ENCODE measurements at places on chromosomes 4 and X.

GRCh38 chr4:81606801-81607501 lies 135.2 kb upstream of the RASGEF1B start:
- no peak for DNase-seq

- DNase-seq, result no peak
Measured at GRCh38 chrX:55839485-55839884, 121.9 kb downstream of the RRAGB start.

DNA sequence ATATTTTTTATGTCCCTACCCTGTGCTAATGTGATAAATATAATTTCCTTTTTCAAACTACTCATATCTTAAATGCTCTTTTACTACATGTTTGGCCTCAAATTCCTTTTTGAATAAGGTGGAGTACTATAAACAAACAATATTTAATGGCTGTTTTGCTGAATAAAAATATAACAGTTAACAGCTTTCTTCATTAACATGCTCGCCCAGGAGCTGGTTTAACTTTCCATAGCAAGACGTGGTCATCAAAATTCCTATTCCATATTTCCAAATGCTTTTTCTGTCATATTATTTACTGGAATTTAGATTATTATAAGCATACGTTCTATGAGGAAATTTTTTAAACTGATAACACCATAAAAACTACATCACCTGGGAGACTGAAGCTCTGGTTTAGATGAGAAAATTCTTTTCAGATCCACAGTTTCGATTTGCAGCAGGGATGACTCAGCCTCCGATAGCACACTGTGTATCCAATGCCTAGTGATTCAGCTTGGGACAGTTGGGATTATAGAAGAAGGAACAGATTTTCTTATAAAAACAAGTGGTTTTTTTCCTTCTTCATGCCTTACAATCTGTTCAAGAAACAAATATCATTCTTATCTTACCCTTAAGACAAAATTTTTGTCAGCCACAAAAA lies 129.1 kb downstream of the FBXO8 start:
- no peak for DNase-seq

- DNase-seq, result no peak
Measured at GRCh38 chrX:13377550-13377934, 57.7 kb upstream of the ATXN3L start.

DNA sequence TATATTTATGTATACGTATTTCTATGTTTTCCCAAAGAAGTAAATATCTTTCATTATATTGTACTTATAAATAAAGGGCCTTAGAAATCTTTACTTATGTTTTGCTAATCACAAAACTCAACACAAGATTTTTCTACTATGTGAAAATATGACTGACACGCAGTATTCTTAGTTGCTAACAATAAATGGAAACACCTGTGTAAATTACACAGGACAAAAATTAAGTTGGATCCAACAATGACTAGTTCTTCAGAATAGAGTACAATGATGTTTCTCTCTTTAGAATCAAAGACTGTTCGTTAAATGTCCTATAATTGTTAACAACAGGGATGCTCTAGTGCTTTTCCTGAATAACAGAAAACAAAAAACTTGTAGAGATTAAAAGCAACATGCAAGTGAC lies 96.1 kb downstream of the PPP3CA start:
- DNase-seq, result no peak

DNA sequence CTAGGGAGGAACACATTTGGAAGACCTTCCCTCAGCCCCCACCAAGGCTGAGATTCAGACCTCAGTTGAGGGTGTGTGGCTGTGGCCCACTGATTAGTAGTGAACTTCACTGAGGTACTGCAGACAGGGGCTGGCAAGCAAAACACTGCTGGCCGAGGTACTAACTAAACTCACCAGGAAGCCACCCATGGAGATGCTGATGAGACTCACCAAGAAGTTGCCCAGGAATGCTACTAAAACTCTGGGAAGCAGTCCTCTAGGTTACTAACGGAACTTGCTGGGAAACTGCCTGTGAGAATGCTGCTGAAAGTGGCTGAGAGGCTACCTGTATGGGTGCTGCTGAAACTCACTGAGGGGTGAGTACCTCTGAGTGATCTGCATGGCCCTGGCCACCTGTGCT lies 372.4 kb upstream of the RPS6KA3 start:
- DNase-seq, result no peak

GRCh38 chr4:147730333-147730732 lies 1.6 kb upstream of the ARHGAP10 start:
- no peak for DNase-seq

- no peak for DNase-seq
Measured at GRCh38 chrX:54748626-54749025, 49.4 kb downstream of the ITIH6 start.

DNA sequence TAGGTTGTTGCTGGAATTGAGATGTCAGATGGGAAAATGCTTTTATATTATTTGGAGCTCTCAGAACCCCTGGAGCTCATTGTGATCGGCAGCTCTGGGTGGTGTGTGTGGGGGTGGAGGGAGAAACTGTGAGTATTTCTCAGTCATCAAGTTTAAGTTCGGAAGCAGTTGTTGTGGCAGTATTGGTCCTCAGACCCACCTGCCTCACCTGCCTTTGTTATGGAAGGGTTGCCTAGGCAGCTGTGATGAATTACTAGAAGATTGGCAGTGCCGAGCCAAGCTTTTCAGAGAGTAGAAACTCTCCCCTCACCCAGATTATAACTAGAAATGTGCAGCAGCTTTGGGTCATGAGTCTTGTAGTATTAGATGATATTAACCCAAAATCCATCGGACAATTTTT lies 9.5 kb downstream of the IGSF1 start:
- no peak for DNase-seq

DNA sequence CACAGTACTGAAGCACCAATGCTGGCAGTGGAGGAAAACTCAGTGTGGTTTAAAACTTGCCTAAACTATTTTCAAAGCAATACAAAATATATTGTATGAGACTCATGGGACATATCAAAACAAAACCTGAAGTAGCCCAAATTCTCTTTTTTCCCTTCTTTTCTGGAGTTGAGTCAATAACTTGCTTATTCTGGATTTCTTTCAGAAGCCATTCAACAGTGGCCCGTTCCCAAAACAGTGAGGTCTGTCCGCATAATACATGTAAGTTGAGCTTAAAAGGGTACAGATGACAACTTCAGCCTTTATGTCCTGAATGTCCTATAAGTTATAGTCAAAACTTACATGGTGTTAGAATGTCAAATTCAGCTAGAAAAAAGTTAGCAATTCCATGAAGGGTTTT lies 100.8 kb downstream of the SHISA3 start:
- no peak for DNase-seq

GRCh38 chrX:149641432-149641831 lies 9.8 kb upstream of the TMEM185A start:
- DNase-seq, result no peak

DNA sequence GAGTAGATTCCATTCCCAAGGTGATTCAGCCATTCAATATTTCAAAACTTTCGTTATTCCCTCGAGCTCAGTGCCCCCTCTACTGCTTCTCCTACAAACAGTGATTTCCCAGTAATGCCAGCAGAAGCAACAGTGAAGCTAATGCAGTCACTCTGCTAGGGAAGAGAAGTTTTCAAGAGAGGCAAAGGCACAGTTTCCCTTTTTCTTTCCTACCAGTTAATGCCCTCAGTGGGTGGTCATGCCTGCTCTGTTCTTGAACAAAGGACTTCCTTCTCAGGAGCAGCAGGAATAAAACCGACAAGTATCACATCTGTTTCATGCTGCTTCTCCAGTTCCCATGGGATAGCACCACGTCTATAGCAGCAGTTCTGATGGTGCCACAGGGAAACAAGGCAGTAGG lies 317.2 kb downstream of the TENM3 start:
- no peak for DNase-seq

DNA sequence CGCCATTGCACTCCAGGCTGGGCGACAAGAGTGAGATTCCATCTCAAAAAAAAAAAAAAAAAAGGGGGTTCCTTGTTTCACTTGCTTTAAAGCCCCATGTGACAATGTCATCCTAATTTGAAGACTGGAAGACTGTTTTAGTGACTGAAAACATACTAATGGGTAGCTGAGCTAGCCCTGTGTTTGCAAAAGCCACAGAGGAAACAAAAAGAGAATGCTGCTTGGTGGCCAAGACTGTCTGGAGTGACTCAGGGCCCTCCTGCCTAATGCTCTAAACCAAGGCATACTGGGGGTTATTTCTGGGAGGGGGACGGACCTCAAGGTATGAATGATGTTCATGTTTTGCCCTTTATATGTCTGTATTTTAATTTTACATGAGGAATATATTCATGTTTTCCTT lies 16.0 kb downstream of the HPSE start:
- no peak for DNase-seq

DNA sequence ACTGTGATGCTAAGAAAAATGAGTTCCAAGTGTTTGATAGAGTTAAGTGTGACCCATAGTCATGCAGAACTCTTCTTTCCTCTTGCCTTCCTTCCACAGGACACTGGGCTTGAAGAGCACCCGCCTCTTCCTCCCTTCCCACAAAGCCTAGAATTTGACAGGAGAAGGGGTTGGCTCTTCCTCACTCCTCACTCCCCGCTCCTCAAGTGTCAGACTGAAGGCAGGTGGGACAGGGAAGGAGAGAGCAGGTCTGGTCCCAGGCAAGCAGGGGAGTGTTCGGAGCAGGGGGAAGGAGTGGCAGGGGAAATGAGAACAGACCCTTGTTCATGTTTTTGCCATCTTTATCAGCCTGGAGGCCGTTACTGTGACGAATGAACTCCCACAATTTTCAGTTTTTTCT lies 10.7 kb downstream of the MAGED2 start:
- DNase-seq, result no peak

DNA sequence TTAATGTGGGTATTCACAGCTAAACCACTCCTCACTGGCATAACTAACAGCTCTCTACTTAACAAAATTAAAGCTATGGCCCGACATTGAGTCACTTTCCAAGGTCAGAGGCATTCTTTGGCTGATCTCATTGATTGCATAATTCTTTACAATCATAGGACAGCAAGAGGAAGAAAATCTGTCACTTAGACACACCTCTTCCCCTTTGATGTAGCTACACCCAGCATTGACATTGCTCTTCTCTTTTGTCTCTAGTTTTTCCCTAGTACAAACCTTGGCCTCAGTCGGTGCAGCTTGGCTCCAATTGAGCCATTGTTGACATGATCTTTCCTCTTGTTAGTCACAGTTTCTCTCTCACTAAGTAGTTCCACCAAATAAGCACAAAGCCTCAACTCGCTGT lies 313.3 kb upstream of the ACTRT1 start:
- DNase-seq, result no peak

GRCh38 chrX:35166023-35166422 lies 223.4 kb downstream of the FAM47B start:
- no peak for DNase-seq

DNA sequence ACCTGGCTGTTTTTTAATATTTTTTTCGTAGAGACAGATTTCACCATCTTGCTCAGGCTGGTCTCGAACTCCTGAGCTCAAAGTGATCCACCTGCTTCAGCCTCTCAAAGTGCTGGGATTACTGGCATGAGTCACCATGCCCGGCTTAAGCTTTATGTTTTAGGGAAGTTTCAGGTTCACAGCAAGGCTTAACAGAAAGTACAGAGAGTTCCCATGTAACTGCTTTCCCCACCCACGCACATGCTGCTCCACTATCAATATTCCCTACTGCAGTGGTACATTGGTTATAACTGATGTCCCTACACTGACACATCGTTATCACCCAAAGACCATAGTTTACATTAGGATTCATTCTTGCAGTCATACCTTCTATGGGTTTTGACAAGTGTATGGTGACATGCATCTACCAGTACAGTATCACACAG lies 62.7 kb downstream of the PRPS1 start:
- DNase-seq, result no peak

- DNase-seq, result no peak
Measured at GRCh38 chrX:1609762-1610161, 5.1 kb upstream of the ASMT start.

GRCh38 chr4:57154926-57155325 lies 44.7 kb upstream of the IGFBP7 start:
- no peak for DNase-seq

DNA sequence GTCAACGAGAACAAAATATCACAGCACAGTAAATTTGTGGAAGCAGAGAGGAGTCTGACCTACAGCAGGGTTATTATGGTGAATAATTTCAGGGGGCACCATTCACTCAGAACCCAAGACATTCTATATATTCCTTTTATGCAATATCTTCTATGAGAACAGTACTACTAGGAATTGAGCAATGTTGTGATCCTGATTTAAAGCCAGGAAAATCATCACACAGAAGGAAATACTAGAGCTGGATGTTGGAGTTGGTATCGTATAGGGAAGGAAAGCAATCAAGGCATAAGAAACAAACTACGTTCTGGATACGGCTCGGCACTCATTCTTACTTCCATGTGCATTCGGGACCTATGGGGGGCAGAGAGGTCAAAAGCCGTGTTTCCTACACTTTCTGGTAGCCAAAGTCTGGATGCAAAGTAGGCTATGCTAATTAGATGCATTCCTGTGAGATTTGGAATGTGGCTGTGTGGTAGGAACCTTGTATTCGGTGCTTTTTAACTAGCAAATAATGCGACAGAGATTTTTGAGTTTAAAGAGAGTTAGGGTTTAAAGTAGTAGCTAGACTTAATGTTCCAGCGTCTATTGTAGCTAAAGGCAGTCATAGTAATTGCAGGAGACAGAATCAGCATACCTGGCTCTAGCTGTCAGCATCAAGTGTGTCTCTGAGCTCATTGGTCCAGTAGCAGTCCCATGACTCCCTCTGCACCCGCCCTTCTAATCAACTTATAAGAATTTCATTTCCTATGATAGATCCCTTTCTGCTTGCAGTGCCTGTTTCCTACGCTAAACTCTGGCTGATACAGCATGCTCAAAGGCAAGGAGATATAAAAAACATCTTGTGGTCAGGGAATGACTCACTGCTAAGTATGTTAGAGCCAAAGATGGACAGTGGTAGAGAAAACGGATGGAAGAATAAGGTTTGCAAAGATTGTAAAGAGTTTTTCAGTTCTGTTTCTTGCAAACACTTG lies 43.3 kb upstream of the PDGFC start:
- DNase-seq, result no peak

GRCh38 chr4:1819284-1819683 lies 26.2 kb downstream of the FGFR3 start:
- DNase-seq, result no peak

DNA sequence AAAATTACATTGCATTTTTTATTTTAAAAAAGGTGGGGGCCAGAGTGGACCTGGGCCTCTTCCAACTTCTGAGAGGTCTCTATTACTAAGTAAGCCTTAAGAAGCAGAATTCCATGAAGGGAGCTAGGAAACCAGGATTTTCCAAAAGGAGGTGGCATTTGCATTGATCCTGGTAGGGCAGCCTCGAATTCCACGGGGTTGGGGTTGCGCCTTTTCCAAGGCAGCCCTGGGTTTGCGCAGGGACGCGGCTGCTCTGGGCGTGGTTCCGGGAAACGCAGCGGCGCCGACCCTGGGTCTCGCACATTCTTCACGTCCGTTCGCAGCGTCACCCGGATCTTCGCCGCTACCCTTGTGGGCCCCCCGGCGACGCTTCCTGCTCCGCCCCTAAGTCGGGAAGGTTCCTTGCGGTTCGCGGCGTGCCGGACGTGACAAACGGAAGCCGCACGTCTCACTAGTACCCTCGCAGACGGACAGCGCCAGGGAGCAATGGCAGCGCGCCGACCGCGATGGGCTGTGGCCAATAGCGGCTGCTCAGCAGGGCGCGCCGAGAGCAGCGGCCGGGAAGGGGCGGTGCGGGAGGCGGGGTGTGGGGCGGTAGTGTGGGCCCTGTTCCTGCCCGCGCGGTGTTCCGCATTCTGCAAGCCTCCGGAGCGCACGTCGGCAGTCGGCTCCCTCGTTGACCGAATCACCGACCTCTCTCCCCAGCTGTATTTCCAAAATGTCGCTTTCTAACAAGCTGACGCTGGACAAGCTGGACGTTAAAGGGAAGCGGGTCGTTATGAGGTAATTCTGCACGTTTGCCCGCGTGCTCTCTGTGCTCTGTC lies at the start of gene PGK1:
TSS of gene PGK1 (plus strand) at position 626 of the 824 bp plus-strand sequence. CDS start at position 719, 93 bp downstream.
- peak; percentile 93 for DNase-seq

Data from hypothalamus (tissue), 51 donors.